ENCODE measurements at places on chromosomes 3 and 15.
A peak's percentile ranks its signal among the peaks of the same experiment; 100 is the strongest.

GRCh38 chr15:47422881-47423665 is 294.2 kb upstream of the SEMA6D start:
- DNase-seq = no peak

DNA sequence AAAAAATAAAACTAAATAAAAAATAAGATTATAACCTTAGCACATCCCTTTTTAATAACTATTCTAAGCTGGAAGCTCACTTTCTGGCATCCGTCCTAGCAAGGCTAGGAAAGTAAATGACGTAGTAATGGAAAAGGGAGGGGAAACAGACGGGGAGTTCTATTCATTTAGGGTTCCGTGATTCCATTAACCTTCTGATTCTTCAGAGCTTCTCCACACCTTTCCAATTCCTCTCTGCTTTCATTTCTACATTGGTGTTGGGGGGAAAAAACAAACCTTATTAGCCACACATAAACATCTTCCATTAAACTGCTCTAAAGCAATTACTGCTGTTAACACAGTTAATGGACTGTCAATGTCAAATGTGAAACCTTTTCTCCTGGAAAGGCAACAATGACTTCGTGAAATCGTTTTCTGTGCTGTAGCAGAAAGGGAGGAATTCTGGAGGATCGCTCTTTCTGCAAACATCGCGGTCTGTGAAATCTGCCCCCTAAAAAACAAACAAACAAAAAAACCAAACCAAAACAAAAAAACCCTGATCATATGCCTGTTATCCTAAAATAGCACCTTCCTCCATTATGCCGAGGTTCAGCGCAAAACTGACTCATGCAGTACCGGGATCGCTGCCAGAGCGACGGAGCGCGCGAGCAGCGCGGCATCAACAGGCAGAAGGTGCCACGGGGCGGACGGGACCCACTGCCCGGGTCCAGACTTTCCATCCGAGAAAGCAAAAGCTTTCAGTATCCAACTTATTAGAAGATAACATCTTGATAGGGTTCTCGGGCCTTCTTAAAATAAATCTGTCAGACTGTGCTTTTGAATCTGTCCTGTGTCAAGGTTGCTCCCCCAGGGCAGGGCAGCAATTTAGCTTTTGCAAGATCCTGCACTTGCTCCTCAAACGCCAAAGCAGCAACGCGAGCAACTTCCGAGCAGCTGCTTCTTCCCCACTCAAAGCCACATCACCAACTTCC is 156.2 kb downstream of the FGF12 start:
- peak; percentile 77 for DNase-seq

DNA sequence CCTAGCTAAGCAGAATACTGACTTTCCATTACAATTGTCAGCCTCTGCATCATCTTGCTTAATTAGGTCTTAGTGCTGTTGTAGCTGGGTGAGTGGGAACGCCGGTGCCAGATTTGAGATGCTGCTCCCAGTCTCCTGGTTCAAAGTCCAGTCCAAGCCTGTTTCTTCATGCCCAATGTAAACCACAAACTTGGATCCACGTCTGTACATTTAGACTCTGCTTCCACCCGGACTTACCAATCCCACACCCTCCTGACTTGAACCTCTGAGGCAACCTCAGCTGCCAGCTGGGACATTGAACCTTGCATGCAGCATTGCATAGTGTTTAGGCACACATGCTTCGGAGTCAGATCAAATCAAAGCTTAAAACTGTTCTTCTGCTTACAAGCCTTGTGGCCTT is 43.0 kb downstream of the BCL2L10 start:
- no peak for DNase-seq

DNA sequence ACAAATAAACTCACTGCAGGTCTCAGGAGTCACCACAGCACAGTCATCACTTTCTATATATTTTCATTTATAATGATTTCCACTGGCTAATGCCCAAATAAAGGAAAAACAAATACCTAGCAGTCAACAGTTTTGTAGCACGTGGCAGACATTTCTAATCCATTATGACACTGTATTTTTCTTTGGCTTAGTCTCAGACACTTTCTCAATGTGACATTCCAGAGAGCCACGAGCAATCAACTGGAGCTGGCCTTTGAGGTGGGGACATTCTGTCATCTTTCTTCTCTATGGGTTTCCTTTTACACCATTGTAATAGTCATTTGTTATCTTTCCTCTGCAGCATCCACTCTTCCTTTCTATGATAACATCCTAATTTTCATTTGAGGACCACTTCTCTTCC is 119.7 kb downstream of the WNT5A start:
- no peak for DNase-seq

Data from lung microvascular endothelial cell (primary cell).